Cerebellar nuclear complex (tissue), 1 donor: ENCODE measurements at places on chromosomes 4 and X.

- DNase-seq = no peak
Measured at GRCh38 chr4:79209081-79209480, 116.8 kb downstream of the NAA11 start.

- DNase-seq = no peak
Measured at GRCh38 chr4:98662626-98663225, 4.3 kb upstream of the TSPAN5 start.

GRCh38 chrX:153875391-153876111 is 10.4 kb downstream of the L1CAM start:
- DNase-seq = no peak

GRCh38 chr4:148786699-148787098 is 344.5 kb upstream of the NR3C2 start:
- no peak for DNase-seq

GRCh38 chrX:119871245-119871598 is 311 bp downstream of the RNF113A start:
- no peak for DNase-seq

DNA sequence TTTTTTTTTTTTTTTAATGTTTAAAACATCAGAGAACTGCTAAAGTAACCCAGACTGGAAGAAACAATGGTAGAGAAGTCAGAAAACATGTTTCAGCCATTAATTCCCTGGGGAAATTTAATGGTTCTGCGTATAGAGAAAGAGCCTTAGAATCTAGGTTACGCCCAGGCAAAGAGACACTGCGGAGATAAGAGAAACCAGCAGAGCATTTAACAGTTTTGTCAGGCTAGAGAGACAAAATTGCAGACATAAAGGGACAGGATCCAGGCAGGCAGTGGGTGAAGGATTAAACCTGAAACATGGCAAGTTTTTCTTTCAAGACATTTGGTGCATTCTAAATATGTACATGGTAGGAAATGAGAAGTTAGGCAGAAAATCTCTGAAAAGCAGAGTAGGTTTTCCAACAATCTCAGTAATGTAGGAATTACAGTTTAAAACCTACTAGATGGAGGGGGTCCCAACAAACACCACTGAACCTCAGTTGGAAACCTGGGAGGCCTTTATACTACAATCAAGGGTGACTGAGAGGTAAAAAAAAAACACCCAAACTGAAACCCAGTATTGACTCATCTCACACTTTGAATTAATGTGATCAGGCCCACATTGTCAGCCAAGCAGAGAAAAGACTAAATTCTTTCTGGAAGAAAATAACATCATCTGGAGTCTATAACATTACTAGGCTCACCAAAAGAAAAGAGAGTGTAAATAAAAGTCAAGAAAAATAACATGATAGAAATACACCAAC is 254.2 kb upstream of the NWD2 start:
- DNase-seq = no peak

GRCh38 chr4:171288816-171289432 is 524.3 kb upstream of the GALNTL6 start:
- DNase-seq = no peak

GRCh38 chr4:159143687-159144086 is 40.8 kb downstream of the RAPGEF2 start:
- DNase-seq = no peak

- DNase-seq = no peak
Measured at GRCh38 chr4:41294445-41295062, 37.8 kb downstream of the UCHL1 start.

- no peak for DNase-seq
Measured at GRCh38 chr4:38782452-38783108, at the start of gene TLR10. Gene TLR10 (minus strand): TSS chr4:38782990. CDS start chr4:38775590, 7,400 bp downstream.

GRCh38 chrX:71989768-71990426 is 79.3 kb downstream of the NHSL2 start:
- DNase-seq = no peak

- no peak for DNase-seq
Measured at GRCh38 chr4:177356206-177356605, 46.5 kb downstream of the NEIL3 start.

- no peak for DNase-seq
Measured at GRCh38 chrX:68848189-68848940, 19.5 kb downstream of the EFNB1 start.

DNA sequence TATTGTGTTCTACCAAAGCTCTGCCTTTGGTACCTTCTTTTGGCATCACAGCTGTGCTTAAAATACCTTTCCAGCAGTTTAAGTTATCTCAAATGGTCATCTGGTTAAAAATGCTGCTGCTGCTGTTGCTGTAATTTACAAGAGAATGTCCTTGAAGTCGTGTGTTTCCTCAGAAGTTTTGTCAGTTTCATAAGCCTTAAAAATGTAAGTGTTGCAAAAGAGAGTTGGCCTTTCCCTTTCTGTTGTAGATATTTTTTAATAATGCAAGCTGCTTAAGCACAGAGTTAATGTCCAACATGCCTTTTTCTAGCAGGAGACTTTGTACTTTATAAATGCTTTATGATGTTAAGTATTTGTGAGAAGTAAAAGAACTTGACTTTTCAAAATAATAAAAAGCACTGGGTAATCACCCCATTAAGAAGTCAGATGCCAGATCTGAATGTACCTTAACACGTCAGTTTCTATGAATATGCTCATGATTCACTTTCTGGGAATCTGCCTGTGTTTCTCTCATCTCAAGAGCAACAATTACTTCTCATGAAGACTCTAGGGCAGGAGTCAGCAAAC is 35.3 kb upstream of the TENM3 start:
- no peak for DNase-seq

- DNase-seq = no peak
Measured at GRCh38 chrX:13167481-13168231, 123.2 kb upstream of the FAM9C start.

- no peak for DNase-seq
Measured at GRCh38 chrX:45134775-45135174, 65.9 kb downstream of the DIPK2B start.

DNA sequence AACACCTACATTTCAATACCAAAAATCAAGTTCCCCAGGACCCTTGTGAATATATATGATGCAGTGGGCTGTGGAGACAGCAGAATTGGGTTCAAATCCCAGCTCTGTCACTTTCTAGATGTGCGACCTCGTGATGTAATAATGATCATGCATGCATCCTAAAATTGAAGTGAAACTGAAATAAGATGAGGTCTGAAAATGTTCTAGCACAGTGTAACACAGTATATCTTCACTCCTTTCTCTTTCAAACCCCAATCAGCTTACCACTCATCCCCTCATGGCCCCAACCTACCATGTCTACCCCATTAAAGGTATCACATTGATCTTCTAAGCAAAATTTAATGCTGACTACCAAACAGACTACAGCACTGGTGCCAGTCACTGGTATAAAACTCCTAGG is 69.9 kb upstream of the BRS3 start:
- no peak for DNase-seq

GRCh38 chr4:62709618-62710252 is 1509.6 kb downstream of the ADGRL3 start:
- DNase-seq = no peak

DNA sequence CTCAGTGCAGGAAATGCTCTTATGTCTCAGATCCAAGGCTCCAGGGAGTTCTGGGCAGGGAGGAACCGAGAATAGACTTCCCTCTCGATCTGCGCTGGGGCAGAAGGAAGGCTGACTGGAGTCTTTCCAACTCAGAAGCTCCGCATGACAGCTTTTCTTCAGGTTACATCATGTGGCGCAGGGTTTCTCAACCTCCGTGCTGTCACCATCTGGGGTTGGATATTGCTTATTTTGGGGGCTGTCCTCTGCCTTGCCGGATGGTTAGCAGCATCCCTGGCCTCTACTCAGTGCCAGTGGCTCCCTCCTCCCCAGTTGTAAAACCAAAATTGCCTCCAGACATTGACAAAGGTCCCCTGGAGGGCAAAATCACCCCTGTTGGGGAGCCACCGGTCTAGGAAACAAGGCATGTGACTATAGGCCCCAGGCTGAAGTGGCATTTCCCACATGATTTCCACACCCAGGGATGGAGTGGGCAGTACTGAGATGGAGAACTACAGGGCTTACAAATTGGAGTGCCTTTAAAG is 21.4 kb downstream of the REELD1 start:
- DNase-seq = no peak

GRCh38 chr4:150874338-150875226 is 140.5 kb downstream of the LRBA start:
- DNase-seq = peak; percentile 17

- DNase-seq = no peak
Measured at GRCh38 chr4:142817442-142817841, 28.7 kb downstream of the INPP4B start.

DNA sequence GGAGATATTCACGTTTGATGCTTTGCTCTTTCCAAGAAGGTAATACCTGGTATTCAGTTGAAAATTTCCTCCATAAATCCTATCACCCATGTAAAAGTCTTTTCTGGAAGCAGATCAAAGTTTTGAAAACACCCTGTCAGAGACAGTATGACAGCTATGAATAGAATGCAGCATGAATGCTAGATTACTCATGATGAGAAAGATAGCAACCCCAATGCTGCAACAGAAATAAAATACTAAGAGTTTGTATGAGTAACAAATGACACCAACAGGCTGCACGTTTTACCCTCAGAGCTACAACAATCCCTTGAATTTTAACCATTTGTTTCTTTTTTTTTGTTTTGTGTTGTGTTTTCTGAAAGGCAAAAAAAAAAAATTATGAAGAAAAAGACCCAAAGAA is 108.6 kb downstream of the ARHGAP6 start:
- DNase-seq = no peak

- no peak for DNase-seq
Measured at GRCh38 chrX:78314561-78314960, 12.8 kb downstream of the CYSLTR1 start.

GRCh38 chr4:40316782-40317635 is 18.1 kb upstream of the CHRNA9 start:
- no peak for DNase-seq

DNA sequence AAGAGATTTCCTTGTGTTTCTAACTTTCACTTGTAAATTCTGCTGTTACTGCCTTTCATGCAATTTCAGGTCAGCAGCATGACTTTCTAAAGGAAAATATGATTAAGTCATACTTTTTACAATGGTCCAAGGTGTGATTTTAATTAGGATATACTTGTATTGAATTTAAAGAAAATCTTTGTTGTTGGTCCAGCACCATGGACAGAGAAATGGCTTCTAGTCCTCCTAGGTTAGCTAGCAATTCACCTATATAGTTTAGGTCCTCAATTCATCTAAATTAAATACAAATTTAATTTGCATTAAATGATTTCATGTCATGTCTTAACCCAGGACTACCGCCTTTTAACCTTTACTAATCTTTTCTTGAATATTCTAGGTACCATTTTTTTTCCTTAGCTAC is 304.9 kb upstream of the RPS6KA3 start:
- DNase-seq = no peak

DNA sequence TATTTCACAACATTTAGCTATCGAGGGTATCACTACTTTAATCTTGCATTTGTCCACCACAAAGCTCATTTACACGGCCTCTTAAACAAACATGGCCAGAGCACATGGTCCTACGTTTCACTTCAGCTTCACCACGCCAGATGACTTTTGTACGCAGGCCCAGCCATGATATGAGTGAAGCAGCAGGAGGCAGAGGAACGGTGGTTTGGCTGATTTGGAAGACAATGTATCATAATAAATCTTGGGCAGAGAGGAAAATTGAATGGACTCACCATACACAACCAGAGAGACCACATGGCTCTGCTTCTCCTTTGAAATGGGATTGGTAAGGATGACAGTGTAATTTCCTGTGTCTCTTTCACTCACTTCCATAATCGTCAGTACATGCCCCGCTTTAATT is 15.3 kb downstream of the KDR start:
- DNase-seq = no peak

DNA sequence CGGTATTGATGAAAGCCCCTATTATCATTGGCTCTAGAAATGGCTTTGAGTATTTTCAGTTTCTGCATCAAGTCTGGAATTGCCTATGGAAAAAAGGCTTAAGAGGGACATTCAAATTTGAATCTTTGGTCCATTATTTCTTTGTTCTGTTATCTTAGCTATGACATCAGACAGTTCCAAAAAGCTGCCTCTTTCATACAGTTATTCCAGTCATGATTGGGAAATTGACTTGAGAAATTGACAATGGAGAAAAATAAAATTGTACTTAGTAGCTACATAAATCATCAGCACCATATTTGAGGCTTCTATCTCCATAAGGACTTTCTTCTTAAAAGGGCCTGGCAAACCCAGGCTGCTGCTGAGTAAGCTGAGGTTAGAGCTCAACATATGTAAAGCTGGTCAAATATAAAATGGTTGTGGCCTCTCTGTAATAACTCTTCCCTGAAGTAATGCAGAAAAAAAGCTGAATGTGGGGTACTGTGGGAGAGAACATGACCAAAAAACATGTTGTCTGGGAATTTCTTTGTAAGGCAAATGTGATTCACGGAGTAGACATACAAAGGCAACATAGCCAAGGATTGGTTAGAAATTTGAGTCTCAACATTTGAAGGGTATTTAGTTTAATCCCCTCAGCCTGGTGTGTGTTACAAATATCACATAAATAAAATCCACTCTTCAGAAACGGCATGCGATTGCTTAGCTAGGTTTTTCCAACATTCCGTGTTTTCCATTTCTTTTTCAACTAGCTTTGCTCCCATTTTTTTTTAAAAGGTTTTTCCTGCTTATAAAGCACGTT is 100.9 kb downstream of the LNX1 start:
- no peak for DNase-seq

DNA sequence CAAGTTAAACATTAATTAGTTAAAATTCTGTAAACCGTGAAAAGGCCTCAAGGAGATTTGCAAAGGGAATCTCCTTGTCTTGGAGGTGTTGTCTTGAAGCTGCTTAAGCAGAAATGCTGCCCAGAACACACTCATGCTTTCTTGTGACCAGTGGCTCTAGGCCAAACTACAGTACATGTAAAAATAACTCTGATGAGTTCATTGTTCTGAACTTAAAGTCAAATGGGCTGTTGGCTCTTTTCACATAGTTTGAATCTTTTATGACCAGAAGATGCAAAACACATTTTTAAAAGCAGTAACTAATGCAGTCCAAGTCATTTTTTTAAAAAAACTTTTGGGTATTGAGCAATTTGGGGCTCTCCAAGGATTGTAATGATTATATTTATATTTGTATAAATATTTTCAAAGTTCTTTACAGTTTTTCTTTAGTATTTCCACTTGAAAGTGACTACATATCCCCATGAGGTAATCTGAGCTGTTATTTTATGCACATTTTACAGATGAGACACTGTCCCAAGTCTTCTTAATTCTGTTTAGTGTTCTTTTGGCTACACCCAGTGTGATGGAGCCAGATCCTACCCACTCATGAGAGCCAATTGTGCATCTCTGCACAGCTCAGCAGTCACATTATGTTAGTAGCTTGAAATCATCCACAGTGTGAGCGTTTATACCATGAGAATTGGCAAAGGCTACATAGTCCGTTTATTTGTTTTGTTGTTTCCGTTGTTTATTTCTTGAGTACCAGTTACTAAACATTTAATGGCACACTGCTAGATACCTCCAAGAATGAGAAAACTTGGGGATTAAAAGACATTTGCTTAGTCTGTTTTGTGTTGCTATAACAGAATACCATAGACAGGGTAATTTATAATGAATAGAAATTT is 112.8 kb upstream of the ATXN3L start:
- DNase-seq = no peak
